Esophagus squamous epithelium (tissue), 5 donors: ENCODE measurements at places on chromosomes 16 and 17.

DNA sequence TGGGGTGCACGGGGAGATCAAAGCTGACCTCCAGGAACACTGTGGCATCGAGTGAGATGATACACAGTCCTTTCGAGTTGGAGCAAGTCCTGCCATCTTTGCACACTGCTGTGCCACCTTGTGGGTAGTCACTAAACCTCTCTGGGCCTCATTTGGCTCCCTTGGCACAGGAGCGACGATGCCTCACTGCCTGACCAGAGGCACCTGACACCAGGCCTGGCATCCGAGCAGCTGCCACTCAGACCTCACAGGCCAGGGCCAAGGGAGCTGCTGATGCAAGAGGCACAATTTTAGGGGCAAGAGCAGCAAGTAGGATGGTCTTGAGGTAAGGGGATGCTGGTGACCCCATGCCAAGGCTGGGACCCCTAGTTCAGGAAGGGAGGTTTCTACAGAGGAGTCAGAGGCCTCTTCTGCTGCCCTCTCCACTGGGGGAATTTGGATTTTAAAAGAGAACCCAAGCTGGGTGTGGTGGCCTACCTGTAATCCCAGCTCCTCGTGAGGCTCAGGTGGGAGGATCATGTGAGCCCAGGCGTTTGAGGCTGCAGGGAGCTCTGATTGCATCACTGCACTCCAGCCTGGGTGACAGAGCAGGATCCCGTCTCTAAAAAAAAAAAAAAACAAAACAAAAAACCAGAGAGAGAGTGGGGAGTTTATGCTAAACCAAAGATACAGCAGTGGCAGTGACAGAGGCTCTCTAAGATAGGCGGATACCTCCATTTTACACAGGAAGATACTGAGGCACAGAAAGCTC is 6.7 kb upstream of the ADGRG1 start:
- DNase-seq: no peak

DNA sequence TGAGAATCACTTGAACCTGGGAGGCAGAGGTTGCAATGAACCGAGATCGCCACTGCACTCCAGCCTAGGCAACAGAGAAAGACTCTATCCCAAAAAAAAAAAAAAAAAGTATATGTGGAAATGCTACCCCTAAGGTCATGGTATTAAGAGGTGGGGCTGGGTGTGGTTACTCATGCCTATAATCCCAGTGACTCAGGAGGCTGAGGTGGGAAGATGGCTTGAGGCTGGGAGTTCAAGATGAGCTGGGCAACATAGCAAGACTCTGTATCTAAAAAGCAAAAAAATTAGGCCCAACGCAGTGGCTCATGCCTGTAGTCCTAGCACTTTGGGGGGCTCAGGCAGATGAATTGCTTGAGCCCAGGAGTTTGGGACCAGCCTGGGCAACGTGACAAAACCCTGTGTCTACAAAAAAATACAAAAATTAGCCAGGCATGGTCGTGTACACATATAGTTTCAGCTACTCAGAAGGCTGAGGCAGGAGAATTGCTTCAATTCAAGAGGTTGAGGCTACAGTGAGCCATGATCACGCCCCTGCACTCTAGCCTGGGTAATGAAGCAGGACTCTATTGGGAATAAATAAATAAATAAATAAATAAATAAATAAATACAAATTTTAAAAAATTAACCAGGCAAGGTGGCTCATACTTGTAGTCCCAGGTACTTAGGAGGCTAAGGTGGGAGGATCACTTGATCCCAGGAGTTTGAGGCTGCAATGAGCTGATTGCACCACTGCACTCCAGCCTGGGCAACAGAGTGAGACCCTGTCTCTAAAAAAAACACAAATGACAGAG is 32.3 kb upstream of the NUFIP2 start:
- no peak for DNase-seq

- DNase-seq: no peak
These were observed 8.1 kb upstream of the PMP22 start for GRCh38 chr17:15273141-15273793.

GRCh38 chr17:74961657-74962350 is 10.8 kb downstream of the HID1 start:
- DNase-seq: no peak

DNA sequence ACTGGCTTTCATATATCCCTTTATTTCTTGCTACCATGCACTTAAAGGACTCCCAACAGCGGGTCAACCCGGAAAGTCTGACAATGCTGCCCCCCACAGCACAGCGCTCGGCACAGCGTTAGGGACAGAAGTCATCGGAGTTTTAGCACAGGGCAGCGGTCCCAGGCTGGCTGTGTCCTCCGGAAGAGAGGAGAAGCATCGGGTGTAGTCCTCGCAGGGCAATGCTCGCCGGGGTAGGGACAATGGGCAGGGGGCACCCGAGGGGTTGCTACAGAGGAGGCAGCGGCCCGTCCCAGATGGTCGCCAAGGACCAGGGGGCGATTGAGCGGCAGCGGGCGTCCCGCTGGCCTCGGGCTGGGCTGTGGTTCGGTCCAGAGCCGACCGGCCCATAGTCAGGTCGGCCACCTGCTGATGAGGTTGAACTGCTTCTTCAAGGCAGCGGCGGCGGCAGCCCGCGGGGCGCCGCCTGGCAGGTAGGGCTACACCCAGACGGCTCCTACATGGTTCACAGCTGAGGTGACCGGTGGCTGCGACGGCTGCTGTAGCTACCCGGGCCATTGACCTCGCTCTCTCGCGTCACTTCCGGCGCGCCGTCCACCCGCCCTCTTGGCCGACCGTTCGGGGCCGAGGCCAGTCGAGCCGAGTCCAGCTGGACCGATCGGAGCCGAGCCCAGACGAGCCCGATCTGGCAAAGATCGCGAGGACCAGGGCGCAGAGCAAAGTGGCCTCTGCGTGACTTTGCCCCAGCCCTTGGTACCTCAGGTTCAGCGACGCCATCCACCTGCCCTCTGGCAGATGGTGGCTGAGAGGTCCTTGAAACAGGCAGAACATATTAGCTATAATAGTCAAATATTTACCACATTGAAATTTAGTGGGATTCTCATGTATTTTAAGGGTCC is 4.7 kb upstream of the LCMT1 start:
- peak; percentile 47 for DNase-seq

- DNase-seq: no peak
These were observed 13.6 kb downstream of the CDH16 start for GRCh38 chr16:66904846-66905632.

DNA sequence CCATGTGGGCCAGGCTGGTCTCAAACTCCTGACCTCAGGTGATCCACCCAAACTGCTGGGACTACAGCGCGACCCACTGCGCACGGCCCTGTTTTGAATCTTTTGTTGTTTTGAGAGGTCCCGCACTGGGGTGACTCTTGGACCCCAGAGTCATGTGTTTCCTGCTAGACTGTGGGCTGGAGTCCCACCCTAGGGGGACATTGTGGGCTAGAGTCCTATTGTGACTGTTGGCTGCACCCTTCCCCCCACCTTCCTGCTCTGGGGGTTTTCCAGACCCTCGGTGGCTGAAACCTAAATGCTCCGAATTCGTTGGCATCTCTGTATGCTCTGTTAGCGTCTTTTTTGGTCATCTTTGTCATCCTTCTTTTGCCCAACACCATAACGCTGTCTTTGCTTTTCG is 16.0 kb downstream of the NUPR1 start:
- no peak for DNase-seq

- no peak for DNase-seq
These were observed 377.6 kb downstream of the CPPED1 start for GRCh38 chr16:12426122-12426521.

DNA sequence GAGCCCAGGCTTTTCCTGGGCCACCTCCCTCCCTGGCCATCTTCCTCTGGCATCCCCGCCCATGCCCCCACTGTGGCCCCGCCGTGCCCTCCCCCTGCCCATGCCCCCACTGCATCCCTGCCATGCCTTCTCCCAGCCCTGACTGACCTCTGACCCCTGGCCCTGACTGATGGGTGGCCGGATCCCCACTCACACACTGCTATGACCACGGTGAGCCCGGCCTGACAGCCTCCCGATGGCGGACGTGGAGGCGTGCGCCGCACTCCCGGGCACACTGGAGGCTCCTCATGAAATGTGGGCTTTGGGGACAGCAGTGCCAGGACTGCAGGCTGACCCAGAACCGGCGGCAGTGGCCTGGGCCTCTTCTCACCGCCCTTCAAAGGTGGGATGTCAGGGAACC is 10.6 kb upstream of the C1QTNF8 start:
- DNase-seq: no peak

DNA sequence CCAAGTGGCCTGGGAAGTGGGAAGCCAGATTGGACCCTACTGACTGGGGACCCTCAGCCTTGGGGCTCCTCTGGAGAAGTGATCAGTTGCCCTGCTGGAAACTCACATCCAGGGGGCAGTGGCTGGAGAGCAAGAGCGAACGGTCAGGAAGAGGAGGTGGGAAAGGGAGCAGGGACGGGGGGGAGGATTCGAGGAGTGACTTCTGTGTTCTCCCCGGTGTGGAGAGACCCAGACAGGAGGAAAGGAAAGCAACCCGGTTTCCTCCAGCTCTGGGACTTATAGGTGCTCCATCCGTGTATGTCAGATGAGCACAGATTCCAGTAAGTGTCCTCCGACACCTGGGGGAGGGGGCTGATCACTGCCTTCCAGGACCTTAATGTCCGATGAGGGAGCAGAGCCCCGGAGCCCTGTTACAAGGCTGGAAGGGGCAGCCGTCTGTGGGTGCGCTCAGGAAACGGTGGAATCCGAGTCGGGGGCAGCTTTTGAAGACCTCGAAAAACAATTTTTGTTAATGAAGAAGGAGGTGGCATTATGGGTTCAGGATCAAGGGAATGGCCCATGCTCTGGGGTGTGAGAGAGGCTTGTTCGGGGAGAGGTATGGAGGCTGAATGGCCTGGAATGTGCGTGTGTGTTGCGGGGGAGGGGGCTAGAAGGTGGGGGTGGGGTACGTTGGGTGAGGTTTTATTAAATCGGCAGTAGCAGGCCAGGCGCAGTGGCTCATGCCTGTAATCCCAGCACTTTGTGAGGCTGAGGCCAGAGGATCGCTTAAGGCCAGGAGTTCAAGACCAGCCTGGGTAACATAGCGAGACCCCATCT is 34.8 kb upstream of the NDRG4 start:
- DNase-seq: no peak

- no peak for DNase-seq
These were observed 5.2 kb downstream of the CISD3 start for GRCh38 chr17:38735161-38735997.
